ENCODE measurements at places on chromosomes 3 and 15.

DNA sequence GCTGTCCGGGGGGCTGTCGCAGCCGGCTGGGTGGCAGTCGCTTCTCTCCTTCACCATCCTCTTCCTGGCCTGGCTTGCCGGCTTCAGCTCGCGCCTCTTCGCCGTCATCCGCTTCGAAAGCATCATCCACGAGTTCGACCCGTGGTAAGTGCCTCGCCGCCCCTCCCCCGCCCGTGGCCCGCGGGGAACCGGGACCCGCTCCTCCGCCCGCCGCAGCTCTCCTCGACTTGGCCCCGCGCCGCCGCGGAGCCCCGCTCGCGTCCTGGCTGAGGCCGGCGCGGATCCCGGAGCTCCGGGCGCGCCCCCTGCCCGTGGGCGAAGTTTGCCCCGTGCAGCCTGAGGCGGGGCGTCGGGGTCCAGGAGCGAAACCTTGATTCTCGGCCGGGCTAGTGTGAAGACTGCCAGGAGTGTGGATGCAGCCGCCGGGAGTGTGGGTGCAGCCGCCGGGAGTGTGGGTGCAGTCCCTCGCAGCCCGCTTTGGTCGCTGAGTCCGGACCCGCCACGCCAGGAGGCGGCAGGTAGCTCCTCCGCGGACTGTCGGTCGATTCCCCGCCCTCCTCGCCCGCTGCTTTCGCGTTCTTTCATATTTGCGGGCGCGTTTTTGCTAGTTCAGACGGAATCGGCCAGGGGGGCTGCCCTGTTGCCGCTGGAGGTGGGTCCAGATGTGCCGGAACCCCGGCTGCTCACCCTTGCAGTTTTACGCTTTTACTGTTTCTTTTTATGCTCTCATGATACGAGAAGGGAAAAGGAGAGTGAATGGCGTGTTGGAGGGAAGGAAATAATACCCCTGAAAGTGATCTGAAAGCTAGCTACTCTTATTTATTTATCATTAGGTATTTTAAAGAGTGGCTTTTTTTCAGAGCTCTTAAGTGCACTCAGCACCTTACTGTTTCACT, 692 bp downstream of the STT3B start:
- peak; percentile 63 for DNase-seq

DNA sequence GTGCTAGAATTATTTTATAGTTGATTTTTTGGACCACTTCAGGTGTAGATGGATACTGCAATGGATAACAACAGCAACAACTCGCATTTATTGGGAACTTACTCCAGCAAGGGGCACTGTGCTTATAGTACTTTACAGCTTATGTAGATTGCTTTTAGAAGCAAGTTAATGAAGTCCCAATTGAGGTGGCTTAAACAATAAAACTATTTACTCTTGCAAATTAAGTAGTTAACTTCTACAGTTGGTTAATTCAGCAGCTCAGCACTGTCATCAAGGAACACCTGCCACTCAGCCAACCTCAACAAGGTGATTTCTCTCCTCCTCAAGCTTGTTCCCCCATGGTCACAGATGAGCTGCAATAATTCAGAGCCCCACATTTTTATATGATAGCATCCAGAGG, 124.1 kb downstream of the RASA2 start:
- no peak for DNase-seq

DNA sequence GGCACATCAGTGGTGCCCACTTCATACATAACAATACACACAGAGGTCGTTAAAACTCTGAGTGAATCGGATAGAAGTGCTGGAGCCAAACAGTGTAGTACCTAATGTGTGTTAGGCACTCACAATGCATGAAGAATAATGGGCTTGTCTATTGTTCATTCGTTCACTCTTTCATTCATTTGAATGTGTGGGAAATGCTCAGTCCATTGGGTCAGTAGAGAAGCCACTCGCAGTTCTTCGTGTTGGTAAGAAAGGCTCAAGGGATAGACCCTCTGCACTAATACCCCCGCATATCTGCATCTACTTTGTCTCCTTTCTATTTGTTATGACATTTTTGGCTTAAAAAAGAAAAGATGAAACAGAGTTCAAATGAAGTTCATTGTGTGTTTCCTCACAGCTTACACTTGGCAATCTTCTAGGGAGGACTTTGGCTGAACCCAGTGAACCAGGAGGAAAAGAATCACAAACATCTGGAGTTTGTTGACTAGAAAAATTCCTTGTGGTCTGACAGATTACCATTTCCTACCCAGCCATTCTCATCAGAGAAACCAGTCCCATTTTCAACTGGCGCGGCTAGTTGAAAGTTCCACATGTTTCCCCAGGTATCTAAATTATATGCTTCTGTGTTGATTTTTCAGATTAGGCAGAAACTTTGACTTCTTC, 32.8 kb upstream of the MFSD1 start:
- no peak for DNase-seq

GRCh38 chr3:10516544-10517452, 11.4 kb upstream of the ATP2B2 start:
- no peak for DNase-seq

GRCh38 chr3:106913111-106913698, 464.0 kb upstream of the CCDC54 start:
- no peak for DNase-seq

DNA sequence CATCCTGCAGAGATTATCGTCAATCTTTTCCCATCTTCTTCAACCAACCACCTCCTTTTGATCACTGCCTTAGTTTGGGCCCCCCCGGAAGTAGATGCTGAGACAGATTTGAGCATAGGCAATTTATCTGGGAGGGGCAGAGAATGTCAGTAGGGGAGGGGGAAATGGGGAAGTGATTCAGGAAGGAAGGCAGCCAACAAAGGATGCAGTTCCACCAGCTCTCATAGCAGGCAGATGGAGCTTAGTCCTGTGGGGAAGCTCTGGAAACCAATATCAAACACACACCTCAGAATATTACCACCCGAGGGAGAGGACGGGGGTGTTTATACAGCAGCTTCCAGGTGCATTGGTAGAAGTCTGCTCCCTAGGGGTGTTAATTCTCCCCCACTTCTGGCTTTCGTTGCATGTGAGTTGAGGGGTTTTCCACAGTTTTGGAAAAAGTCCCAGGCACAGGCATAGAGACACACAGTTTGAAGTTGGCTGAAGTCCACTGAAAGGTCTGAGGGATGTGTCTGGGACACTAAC, 91.5 kb upstream of the TNFAIP8L3 start:
- no peak for DNase-seq

GRCh38 chr3:170634663-170635384, 48.9 kb upstream of the SLC7A14 start:
- DNase-seq = no peak

GRCh38 chr3:128270559-128271492, 117.5 kb downstream of the EEFSEC start:
- no peak for DNase-seq

DNA sequence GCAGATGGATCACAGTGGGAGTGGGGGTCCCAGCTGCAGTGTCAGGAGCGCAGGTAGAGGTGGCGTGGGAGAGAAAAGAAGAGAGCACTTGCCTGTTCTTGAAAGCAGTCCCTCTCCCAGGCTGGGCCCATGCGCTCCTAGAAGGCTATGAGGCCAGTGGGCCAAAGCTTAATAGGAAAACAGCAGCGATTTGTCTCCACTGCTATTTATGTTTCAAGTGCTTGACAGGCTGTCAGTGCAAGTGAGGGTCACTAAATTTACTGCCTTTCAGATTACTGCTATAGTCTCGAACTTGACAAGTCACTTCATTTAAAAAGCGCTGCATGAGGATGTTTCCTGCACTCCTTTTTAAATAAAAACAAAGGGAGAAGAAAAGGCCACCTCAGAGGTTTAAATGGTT, 239.5 kb downstream of the GAP43 start:
- DNase-seq = no peak

DNA sequence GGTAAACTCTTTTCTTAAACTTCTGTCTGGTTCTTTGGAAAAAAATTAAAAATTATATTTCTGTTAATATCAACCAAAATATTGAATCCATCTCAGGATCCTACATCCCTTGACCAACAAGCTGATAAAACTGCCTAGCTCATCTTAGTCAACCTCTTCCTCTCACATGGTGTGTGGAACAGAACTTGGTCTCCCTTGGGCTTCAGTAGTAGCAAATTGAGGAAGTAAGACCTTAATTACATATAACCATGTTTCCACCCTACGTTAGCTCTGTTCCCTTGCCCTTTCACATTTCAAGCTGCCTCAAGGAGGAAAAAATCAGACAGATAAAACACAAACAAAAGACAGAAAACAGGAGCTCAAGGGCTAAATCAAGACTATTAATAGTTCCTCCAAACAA, 116.4 kb downstream of the GREM1 start:
- no peak for DNase-seq

GRCh38 chr3:9897408-9898372, 5.0 kb upstream of the IL17RE start:
- DNase-seq = no peak

GRCh38 chr3:164340273-164340672, 738.0 kb downstream of the SI start:
- DNase-seq = no peak

- no peak for DNase-seq
Measured at GRCh38 chr15:27675571-27675970, 423.5 kb downstream of the OCA2 start.

GRCh38 chr3:134590766-134591165, 60.1 kb downstream of the KY start:
- no peak for DNase-seq

- no peak for DNase-seq
Measured at GRCh38 chr3:9196020-9196419, 53.4 kb downstream of the SRGAP3 start.

DNA sequence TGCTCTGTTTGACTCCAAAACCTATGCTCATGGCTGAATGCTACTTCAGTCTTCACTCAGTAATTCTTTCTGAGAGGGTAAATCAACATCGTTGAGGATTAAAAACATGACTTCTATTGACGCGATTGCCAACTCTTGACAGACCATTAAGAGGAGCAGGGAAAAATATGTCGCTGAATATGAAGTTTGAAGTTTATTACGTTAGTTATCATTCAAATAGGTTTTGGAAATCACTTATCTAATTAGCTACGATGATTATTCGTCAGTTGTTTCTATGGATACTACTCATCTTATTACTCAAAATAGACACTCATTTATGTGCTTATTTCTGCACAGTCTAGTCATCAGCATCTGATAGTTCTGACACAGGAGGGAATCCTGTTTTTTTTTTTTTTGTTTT, 279.2 kb upstream of the TBL1XR1 start:
- no peak for DNase-seq

DNA sequence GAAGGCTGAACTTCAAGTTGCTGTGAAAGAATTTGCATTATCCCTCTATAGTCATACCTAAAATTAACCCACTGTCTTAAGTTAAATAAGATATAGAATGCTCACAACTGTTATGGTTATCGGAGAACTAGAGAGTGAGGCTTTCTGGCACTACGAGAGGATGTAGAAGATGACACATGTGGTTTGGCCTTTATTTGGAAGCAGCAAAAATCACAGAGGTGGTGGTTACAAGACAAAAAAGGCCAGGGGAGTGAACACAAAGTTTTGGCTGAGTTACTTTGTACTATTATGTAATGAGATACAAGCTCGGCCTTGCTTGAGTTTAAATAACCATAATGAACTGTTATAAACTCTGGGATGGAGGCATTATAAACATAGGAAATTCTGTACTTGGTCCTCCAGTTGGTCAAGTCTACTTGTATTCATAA, 78.3 kb upstream of the ICE2 start:
- DNase-seq = no peak

GRCh38 chr15:59366333-59367021, 6.2 kb downstream of the MYO1E start:
- no peak for DNase-seq

All from activated naive CD4-positive, alpha-beta T cell treated with Interleukin-2 at 50 U/mL for 16 hours (primary cell).